Cardiac muscle cell (in vitro differentiated cells and primary cell): ENCODE measurements at places on chromosomes 7 and 10. TPM values are rescaled to one million over a fixed set of nuclear protein-coding genes. Genes with fewer than 3 reads are reported as not detected.

ADAM12 gene
- 0.18 and 0.25 TPM in 2 replicates for total RNA-seq

KCNIP2 gene
- 38.4 and 63.6 TPM in 2 replicates for total RNA-seq

CALCR gene
- not detected in 2 replicates for total RNA-seq

SH2B2 gene
- 12.7 and 17.4 TPM in 2 replicates for total RNA-seq

CFAP46 gene
- total RNA-seq = 2.8 and 3.0 TPM in 2 replicates

FZD8 gene
- 41.5 and 58.4 TPM in 2 replicates for total RNA-seq

ERLIN1 gene
- 7.9 and 12.9 TPM in 2 replicates for total RNA-seq
